ENCODE measurements at places on chromosomes 4 and X.
A peak's percentile ranks its signal among the peaks of the same experiment; 100 is the strongest.

DNA sequence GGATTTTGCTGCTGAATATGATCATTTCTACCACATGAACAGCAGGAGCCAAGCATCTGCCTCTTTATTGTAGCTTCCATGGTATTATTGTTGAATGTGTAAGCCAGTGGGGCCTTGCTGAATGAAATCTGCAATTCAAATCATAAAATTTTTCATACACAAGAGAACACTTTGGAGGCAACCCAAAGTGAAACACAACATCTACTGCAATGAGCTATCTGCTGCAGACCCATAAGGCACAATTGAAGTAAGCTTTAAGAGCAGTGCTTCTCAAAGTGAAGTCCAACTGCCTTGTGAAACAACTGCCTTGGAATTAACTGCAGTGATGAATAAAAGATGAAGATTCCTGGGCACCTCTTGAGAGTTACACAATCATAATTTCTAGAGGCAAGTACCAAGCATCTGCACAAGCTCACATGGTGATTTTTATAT, 626.3 kb upstream of the INTU start:
- DNase-seq, result no peak

- no peak for DNase-seq
Measured at GRCh38 chr4:45484740-45485139, 639.1 kb downstream of the GABRG1 start.

DNA sequence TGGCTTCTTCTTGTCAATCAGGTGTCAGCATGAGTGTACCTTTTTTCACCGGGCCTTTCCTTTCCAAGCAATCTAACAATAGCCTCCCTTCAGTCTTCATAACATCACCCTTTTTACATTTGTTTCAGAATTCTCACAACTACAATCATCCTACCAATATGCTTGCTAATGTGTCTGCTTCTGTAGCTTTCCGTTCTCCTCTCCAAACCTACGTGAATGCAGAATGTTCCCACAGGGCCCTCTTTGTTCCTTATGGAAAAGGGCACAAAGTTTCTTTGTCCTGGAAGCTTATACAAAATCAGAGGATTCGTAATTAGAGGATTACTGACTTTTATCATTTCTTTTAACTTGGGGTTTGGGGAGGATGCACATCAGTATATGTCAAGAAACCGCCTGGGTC, 461.8 kb downstream of the CENPC start:
- no peak for DNase-seq

DNA sequence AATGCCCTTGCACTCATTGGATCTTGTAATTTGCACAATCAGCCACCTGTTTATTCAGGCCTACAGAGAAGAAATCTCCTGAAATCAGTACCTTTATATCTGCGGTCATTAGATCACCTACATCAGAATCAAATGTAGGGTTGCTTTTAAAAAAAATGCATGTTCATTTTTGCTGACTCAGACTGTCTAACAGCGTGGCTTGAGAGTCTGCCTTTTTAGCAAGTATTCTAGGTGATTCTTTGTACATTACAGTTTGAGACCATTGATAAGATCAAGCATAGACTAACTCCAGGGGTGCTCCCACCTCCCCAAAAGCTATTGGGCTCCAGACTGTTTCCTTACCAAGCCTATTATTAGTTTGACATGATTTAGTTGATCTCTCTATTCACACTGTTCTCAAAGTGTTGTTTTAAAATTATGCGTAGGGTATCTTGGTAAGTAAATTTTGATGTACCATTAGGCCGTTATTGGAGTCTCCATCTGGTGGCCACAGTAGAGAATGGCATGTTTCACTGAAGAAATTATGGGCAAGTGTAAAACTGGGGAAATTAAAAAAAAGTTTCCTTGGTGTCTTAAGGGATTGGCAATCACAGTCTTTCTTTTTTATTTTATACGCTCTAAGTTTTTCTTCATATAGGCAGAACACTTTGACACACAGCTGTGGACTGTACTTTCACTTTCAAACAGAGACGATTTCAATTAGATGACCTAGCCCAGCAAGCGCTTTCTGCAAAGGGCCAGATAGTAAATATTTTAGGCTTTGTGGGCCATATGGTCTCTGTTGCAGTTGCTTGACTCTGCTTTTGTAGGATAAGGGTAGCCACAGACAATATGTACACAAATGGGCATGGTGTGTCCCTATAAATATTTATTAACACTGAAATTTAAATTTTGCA, 33.7 kb upstream of the MSL3 start:
- DNase-seq, result peak; percentile 36

GRCh38 chrX:11371106-11371505, 77.9 kb downstream of the AMELX start:
- DNase-seq, result no peak

- DNase-seq, result peak; percentile 91
Measured at GRCh38 chrX:131816551-131817136, 206.5 kb upstream of the STK26 start.

DNA sequence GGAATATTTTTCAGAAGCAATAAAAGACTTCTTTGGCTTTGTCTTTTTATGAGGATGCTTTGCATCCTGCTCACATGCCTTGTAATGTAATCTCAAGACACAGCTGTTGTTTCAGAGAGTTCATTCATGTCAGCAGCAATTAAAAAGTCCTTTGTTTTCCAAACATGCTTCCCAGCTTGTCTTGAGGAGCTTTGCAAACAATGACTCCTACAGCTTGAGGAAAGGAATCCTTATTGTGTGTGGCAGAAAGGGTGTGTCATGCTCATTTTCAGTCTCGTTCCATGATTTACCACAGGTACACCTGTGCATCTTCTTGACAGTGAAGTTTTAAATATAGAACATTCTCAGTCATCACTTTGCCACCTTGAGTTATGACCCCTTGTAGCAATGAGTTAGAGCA, 139.2 kb upstream of the AADAT start:
- DNase-seq, result no peak

DNA sequence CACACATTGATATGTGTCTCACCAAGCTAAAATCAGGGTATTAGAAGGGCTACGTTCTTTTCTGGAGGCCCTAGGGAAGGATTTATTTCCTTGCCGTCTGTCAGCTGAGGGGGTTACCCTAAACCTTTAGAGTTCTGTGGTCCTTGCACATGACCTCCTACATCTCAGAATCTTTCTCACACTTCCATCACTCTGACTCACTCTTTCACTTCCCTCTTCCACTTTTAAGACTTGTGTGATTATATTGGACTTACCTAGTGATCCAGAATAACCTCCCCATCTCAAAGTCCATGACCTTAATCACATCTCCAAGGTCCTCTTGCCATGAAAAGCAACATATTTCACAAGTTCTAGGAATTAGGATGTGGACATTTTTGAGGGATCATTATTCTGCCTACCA, 53.6 kb upstream of the FUNDC1 start:
- DNase-seq, result peak; percentile 15

- DNase-seq, result no peak
Measured at GRCh38 chr4:78179196-78179595, 122.1 kb downstream of the FRAS1 start.

DNA sequence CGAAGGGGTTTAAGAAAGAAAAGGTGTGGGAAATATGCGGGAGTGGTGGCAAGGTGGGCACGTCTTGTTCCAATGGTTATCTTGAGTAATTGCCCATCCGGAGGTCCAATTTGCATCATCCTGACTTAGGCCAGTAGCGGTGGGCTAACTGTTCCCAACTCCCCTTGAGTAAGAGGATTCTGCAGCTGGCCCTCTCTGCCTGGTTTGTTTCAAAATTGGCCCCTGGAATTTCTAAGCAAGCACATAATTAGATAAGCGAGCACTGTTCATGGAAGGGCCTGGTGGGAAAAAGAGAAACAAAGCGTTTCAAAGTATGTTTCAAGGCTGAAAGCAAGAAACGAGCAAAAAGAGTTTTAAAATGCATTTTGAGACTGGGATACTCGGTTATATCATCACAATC, 198.2 kb downstream of the CEP135 start:
- no peak for DNase-seq

DNA sequence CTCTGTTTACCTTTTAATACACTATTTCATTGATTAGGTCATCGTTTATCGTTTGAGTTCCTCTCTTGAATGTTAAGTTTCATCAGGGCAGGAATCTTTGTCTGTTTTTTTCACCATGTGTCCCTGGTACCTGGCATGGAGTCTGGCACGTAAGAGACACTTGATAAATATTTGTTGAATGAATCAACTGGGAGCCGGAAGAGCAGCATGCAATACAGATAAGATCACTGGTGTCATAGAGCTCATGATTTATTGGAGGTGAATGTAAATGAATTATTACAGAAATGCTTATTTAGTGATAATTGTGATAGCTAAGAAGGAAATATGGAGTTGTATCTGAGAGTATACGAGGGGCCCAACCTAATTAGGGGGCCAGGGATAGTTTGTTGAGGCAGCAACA, 62.8 kb downstream of the UCHL1 start:
- no peak for DNase-seq

DNA sequence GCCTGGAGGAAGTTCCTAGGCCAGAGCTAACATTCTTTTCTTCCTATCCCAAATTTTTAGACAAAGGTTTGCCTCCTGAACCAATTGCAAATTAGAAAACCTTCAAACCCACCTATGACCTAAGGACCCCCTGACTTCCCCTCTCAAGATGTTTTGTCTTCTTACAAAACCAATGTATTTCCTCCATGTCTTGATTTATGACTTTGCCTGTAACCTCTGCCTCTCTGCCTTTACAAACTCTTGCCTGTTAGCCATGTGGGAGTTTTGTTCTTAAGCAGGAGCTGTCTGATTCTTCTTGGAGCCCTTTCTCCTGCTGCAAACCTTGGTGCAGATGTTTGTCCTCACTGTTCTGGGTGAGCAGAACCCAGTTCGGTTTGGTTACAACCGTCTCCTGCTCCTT, 222.3 kb upstream of the BOD1L1 start:
- DNase-seq, result no peak

DNA sequence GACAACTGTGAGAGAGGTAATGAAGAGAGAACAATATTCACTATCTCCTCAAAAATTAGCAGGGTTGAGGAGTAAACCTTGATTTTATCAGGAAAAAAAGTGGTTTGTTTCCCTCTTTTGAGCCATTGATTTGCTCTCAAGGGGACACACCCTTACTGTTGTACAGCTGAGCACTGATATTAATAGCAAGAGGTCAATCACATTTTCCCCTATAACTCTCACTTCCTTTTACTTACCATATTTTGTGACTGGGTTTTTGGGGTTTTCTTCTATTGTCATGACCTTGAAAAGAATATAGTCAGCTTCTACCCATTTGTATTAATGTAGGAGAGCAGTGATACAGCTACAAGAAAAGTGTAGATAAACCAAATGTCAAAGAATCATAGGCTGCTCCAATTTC, 70.2 kb upstream of the LONRF3 start:
- DNase-seq, result no peak

GRCh38 chr4:13641084-13641483, 13.6 kb upstream of the BOD1L1 start:
- peak; percentile 11 for DNase-seq

GRCh38 chr4:15562114-15562513, 92.4 kb downstream of the CC2D2A start:
- DNase-seq, result no peak

DNA sequence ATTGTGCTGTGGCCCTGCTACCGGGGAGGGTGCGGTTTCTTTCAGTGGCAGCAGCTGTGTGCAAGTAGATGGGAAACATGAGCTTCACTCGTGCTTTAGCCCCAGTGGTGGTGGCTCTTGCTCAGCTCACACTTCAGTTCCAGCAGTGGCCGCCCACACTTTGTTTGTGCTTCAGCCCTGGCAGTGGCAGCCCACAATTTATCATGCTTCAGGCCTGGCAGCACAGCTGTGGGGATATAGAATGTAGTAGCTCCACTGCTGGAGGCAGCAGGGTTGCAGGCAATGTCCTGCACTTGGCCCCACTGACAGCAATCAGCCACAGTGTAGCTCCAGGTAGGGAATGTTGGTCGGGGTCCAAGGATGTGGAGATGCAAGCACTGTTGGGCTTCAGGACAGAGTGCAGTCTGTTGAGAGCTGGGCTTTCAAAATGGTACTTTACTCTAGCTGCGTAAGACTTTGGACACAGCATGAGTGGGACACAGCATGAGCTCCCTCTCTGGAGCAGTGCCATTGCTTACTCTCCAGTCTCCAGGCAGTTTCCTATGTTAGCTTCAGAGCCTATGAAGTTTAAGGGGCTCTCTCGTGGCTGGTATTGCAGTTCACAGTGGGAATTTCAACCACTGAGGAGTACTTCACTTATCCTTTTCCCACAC, 413.1 kb downstream of the PDGFC start:
- DNase-seq, result no peak

GRCh38 chr4:15188605-15189539, 186.6 kb downstream of the CPEB2 start:
- peak; percentile 29 for DNase-seq

DNA sequence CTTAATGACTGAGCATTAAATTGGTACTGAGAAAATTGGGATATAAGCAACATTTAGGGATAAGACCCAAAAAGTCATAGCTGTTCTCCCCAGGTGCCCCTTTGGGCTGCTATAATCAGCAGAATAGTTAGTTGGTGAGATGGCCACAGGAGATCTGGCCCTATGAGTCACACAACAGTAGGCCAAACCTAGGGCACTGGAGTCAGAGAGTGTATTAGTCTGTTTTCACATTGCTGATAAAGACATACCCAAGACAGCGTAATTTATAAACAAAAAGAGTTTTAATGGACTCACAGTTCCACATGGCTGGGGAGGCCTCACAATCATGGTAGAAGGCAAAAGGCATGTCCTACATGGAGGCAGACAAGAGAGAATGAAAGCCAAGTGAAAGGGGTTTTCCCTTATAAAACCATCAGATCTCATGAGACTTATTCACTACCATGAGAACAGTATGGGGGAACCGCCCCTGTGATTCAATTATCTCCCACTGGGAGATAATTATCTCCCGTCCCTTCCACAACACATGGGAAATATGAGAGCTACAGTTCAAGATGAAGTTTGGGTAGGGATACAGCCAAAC, 338.3 kb upstream of the NR3C2 start:
- no peak for DNase-seq

DNA sequence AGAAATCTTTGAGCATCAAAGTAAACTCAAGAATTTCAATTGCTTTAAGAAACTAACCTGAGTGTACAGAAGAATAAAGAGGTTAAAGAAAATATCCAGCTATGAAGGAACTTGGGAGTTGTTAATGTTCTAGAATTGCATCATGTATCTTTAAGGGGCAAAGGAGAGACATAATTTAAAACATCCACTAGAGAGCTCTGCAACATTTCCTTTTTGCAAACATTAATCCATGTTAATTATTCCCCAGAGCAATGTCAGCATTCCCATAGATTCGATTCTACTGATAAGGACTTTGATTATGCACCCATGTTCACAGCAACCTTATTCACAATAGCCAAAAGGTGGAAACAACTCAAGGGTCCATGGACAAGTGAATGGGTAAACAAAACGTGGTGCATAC, 80.2 kb upstream of the SORBS2 start:
- DNase-seq, result no peak

- peak; percentile 13 for DNase-seq
Measured at GRCh38 chr4:16893141-16893651, 5.2 kb downstream of the LDB2 start.

- no peak for DNase-seq
Measured at GRCh38 chr4:17884063-17884462, 73.3 kb downstream of the NCAPG start.

Data from suppressor macrophage (primary cell).